ENCODE measurements at places on chromosomes 5 and 9.

- DNase-seq, result no peak
Observed at GRCh38 chr9:22005702-22006606, 3.2 kb downstream of the CDKN2B start.

DNA sequence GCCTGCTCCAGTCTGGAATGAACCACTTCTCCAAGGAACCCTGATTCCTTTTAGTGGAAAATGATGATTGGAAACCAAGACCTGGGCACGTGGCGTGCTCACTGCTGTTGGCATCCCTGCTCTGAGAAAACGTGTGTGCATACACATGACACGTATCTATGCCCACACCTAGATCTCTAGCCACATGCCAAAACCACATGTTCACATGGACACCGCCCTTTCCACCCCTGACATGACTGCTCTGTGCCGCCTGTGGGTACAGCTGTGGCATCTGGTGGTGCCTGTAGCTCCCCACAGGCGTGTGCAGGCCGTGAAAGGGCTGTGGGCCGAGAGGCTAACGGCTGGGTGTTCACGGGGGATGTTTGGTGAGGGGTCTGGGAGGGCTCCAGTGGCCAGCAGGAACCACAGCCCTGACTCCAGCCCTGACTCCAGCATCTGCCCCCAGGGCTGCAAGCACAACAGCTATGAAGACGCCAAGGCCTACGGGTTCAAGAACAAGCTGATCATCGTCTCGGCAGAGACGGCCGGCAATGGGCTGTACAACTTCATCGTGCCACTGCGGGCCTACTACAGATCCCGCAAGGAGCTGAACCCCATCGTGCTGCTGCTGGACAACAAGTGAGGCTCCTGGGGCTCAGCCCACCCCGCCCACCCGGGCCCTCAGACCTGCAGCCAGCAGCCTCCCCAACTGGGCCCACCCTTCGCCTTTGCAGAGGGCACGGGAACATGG is 75.1 kb downstream of the KCNT1 start:
- no peak for DNase-seq

- no peak for DNase-seq
Observed at GRCh38 chr5:638501-639252, 26.5 kb downstream of the CEP72 start.

- DNase-seq, result no peak
Observed at GRCh38 chr9:111282845-111283244, 47.2 kb downstream of the OR2K2 start.

- DNase-seq, result no peak
Observed at GRCh38 chr5:33833237-33833575, 58.6 kb downstream of the ADAMTS12 start.

DNA sequence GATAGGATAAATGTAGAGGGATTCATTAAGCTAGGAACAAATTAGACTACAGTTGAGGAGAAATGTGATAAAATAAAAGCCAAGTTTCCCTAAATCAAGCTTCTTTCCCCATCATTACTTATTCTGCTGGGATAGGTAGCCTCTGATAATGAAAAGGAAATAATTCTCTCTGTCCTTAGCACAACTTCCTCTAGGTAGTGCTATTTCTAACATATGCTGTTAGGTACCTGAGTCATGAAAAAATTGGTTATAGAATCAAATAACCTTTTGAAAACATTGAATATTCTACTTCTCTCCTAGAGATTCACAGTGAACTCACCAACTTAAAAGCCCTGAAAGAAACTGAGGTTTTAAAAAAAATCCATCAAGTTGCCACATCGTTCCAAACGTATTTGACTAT is 1793.1 kb downstream of the EFNA5 start:
- DNase-seq, result no peak

- no peak for DNase-seq
Observed at GRCh38 chr5:125550274-125550673, 803.8 kb upstream of the ZNF608 start.

DNA sequence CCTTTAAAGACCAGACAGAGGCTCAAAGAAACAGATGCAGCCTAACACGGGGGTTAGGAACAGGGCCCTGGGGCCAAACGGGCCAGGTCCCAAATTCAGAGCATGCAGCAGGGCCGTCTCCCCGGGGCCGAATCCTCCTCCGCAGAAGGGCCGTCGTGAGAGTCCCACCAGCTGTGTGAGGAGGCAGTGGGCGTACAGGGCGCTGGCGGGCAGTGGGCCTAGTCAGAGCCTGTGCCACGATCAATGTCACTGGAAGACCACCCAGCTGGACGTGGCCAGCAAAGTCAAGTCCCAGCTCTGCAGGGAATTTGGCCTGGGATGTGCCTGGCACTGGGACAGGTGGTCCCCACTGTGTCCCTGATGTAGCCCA is 15.8 kb upstream of the FCN2 start:
- DNase-seq, result no peak

GRCh38 chr5:132293066-132293991 is 865 bp upstream of the SLC22A4 start:
- peak; percentile 82 for DNase-seq

GRCh38 chr5:5505815-5506214 is 83.3 kb downstream of the ICE1 start:
- DNase-seq, result no peak
